ENCODE measurements at places on chromosomes 12 and 14. TPM values are rescaled to one million over a fixed set of nuclear protein-coding genes. Genes with fewer than 3 reads are reported as not detected.

Gene KRT73
- not detected for total RNA-seq

Gene SMIM41
- total RNA-seq = not detected

Gene TMPO
- 52.6 TPM for total RNA-seq

Gene KIAA0586
- total RNA-seq = 18.0 TPM

Gene OR10P1
- not detected for total RNA-seq

Data from thoracic aorta (tissue), 2 donors.